C1 segment of cervical spinal cord (tissue), 14 donors: ENCODE measurements at places on chromosomes 4 and X.

GRCh38 chr4:71429106-71429505 is 90.3 kb downstream of the SLC4A4 start:
- no peak for DNase-seq

DNA sequence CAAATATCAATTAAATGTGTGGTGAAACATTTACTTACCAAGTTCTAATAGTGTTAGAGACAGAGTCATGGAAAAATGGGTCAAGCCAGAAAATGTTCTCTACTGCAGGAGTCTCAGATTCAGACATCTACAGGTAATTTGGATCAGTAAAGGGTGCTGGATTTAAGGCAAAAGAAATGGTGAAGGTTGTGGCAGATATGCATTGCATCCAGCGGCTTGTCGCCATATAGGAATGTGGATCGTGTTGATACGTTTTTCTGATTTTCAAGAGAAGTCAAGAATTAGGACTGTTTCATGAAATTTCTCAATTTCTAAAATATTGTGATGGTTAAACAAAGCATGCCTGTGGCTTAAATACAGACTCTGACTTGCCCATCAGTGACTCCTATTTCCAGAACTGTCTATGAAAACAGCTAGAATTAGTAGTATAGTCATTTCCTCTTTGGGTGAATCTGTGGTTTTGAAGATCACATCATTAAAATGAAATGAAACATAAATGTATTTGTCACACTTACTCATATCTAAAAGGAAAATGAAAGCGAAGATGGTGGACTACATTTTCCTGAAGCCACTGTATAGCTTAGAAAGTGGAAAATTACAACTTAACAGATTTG is 110.1 kb upstream of the VEGFC start:
- no peak for DNase-seq

GRCh38 chrX:25144043-25144940 is 128.5 kb upstream of the ARX start:
- DNase-seq: peak; percentile 5

DNA sequence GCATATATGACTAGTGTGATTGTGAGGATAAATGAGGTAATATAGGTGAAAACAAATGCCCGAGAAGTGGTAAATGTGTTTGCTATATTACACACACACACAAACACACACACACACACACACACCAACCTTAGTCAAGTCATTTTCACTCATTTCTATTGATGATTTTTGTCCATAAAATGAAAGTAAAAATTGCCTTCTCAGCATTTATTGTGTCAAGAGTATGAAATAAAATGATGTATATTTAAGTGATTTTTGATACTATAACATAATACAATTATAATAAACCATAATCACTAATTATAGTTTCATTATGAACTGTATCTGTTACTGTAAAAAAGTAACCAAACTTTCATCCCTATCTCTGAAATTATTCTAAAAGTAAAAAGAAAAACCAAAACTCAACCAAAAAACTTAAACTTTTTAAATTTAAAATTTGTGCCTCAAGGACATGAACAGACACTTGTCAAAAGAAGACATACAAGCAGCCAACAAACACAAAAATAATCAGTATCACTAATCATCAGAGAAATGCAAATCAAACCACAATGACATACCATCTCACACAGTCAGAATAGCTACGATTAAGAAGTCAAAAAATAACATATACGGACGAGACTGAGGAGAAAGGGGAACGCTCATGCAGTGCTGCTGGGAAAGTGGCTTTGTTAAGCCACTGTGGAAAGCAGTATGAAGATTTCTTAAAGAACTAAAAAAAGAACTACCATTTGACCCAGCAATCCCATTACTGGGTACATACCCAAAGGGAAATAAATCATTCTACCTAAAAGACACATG is 601.0 kb downstream of the TMA16 start:
- DNase-seq: no peak

DNA sequence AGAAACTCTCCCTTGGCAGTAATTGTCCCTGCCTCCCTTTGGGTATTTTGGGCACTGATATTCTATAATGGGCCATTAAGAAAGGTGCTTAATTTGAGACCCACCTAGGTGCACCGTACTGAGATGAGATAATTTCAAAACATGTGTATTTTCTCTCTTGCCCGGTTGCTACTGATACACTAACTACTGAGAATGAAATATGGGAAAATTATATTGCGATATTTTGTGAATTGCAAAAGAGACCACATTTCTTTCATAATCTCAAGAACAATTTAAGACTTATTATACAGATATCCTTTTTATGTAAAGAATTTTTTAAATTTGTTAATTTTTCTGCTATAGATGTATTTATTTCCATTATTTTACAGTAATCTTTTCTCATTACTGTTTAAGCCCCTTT is 284.9 kb downstream of the ADGRL3 start:
- DNase-seq: no peak

DNA sequence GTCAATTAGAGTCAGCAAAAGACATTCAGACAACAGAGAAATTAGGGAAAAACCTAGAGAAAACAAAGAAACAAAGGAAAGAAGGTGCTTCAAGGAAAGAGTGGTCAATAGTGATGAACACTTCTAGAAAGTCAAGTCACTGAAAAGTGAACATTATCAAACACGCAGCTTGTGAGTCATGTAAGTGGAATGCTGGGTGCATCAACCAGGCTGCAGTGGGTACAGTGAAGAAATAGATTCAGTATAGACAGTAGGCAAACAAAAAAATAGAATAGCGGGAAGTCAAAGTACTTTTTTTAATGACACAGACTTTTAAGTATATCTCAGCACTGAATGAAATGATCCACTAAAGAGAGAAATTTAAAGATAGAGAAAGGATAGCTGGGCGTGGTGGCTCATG is 245.8 kb downstream of the ARHGAP24 start:
- DNase-seq: no peak

GRCh38 chr4:171785388-171785787 is 27.8 kb upstream of the GALNTL6 start:
- no peak for DNase-seq

GRCh38 chr4:163542275-163542674 is 47.8 kb downstream of the TMA16 start:
- DNase-seq: no peak

DNA sequence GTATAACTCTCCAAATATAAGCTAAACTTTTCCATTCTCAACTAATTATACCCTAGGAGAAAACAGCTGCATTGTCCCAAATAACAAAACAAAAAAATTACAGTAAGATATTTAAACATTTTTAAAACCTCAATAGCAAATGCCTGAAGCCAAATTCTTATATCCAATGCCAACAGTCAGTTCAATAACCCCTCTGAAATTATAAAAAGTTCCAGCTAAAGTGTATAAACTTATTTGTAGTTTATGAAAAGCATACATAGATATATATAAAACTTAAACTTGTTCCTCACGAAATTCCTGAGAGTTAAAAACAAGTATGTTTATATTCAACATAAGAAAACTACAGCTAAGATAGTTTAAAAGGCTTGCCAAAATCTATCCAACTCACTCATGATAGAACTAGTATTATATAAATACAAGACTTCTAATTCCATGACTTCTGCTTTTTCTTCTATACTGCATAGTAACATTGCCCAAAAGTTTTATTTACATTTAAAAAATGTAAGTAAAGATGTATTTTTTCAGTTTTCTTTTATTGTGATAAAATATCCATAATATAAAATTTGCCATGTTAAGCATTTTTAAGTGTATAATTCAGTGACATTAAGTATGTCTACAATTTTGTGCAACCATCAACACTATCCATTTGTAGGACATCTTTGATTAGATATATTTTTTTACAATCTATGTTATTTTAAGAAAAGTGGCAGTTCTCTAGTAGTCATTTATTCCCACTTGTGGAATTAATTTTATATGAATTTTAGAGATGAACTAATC is 72.8 kb downstream of the PPA2 start:
- no peak for DNase-seq

DNA sequence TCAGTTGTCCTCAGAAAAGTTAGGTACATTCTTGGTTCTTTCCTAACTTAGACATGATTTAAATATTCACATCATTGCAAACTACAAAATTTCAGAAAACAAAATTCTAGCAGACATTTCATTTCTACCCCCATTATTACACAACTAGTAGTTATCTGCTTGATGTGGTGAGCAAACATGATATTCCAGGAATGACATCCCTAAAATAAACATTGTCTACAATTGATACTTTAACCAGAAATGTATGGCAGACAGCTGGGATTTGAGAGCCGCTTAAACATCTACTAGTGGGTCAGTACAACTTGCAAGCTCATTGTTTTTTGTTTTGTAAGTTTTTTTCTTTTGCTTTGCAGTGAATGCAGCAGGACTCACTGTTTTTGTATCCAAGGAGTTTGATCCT is 32.1 kb upstream of the AMBN start:
- no peak for DNase-seq

GRCh38 chrX:134692233-134692632 is 34.0 kb upstream of the PLAC1 start:
- DNase-seq: no peak

DNA sequence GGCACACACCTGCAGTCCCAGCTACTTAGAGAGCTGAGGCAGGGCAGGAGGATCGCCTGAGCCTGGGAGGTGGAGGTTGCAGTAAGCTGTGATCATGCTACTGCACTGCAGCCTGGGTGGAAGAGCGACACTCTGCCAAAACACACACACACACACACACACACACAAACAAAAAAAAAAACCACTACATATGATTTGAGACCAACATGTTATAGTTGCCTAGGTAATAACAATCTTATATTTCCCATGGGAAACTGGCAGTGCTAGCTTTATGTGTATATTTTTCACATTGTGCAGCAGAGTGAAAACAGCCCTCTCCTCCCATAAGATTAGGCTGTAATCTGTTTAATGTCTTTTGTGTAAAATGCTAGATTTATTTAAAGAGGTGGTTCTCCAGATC is 3.1 kb upstream of the FAM241A start:
- DNase-seq: no peak

GRCh38 chrX:47327902-47328301 is 42.5 kb upstream of the ZNF157 start:
- DNase-seq: no peak

DNA sequence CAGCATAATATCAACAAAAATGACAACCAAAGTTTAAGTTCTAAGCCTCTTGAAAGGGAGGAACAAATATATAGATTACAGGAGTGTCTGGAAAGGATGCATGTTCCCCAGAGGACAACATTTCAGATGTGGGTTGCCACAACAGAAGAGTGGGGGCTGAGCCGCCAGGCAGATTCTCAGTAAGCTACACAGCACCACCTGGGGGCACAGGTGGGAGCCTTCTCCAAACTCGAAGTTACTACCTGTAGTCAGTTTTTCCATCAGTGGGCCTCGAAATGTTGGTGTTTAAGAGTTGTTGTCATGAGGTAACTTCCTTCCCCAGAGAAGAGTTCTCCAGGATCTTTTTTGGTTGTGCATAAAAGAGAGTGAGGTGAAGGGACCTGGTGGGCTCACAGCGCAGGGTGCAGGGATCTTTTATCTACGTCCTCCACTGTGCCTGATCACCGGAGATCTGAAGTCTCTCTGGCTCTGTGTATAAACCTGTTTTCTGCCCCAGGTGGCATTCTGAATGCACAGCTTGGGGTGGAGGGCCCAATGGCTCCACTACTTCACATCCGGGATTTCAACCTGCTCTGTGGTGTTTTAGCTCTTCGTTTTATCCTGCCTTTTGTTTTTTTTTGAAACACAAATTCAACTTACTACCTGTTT is 58.4 kb upstream of the STS start:
- no peak for DNase-seq

DNA sequence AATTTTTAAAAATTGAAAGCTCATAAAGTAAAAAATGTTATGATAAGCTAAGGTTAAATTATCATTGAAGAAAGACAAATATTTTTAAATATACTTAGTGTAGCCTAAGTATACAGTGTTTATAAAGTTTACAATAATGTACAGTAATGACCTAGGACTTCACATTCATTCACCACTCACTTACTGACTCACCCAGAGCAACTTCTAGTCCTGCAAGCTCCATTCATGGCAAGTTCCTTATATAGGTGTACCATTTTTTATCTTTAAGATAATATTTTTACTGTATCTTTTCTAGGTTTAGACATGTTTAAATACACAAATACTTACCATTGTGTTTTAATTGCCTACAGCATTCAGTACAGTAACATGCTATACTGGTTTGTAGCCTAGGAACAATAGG is 112.3 kb upstream of the RADX start:
- no peak for DNase-seq

GRCh38 chrX:70769659-70770227 is 138.8 kb downstream of the TEX11 start:
- no peak for DNase-seq

- no peak for DNase-seq
Measured at GRCh38 chr4:666436-666810, 7.7 kb downstream of the ATP5ME start.

DNA sequence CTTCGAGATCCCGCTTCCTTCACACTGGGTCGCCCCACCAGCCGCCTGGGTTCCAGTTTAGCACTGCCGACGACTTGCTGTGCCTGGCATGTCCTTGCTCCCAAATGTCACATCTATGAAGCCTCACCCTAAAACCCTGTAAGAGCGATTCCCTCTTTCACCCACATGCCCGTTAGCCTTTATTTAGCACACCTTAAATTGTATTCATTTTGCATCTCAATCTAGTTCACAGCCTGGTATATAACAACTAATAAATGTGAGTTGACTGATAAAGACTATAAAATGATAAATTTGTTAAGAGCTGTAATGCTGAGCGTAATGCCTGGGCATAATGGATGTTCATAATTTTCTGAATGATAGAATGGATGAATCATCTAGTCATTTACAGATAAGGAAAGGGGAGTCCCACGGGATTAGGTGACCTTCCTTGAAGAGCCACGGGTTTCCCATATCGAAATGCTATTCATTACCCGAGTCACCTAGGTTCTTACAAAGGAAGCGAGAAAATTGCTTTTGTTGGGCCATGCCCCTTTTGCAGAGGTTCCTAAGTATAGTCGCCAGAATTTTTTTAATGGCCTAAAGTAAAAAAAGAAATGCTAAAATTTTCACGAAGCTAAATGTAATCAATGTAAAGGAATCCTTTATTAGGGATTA is 1.1 kb upstream of the AP1S2 start:
- no peak for DNase-seq

GRCh38 chr4:185183622-185184281 is 20.0 kb downstream of the CFAP97 start:
- DNase-seq: peak; percentile 7

DNA sequence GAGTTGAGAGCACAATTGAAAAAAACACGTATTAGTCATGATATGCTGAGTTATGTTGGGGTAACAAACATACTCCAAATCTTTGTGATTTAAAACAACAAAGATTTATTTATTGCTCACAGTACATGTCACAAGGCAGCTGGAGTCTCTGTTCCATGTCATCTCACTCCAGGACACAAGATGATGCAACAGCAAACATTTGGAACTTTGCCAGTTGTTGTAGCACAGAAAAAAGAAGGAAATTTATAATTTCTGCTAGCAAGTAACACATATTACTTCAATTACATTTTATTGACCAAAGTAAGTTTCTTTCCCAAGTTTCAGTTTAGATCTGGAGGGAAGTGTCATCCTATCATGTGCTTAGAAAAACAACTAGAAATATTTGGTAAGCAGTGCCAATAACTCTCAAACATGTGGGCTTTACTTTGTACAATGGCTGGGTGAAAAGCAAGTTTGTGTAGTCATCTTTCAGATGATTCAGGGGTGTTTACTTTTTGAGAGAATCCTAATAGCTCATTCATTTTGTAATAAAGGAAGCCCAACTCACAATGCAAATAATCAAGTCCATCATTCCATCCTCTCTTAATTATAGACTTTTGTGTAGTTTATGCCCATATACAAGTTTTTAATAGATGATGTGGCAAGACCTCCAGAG is 452.3 kb downstream of the ZIC3 start:
- DNase-seq: no peak

- no peak for DNase-seq
Measured at GRCh38 chrX:19750783-19751467, 136.5 kb downstream of the SH3KBP1 start.

GRCh38 chrX:119692191-119693039 is 553 bp downstream of the SEPTIN6 start:
- no peak for DNase-seq
